Iris pigment epithelial cell (primary cell): ENCODE measurements at places on chromosomes 4 and X.

DNA sequence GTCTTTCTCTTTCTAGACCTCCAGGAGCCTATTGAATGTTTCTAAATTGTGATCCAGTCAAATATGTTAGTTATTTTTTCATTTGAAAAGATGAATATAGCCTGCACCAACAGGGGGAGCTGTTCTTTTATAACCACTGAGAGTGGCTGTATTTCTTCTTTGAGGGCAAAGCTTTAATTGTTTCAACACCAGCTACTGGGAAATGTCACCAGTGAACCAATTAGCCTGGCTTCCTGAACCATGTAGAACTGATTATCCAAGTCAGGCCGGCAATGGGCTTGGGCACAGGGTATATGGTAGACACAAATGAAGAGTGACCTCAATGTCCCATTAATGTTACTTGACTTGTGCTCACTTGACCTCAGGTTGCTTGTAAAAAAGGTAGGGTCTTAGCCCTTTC lies 4.8 kb upstream of the DAPP1 start:
- DNase-seq: peak; percentile 36

DNA sequence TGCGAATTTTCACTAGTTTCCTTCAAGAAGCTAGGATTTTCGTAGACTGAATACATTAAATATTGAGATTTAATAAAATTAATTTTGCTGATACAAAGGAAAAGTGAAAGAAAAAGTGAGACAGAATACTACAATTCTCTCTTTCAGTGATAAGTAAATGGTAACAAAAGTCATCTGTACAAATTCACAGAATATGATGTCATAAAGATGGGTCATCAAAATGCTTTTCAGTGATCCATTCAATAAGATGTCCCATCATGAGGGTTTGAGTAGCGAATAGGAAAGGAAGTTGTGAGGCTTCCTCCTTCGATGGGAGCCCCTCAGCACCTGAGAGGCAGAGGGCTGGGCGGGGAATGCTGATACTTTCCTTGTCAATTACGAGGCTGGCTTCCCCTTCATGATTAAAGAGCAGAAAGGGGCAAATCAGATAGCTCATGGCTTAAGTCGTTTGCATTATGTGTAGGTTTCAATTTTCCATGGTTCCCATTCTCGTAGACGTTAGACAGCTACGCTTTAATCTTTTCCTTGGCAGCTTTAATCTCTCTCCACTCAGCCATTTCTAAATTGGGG lies 108.8 kb upstream of the SORBS2 start:
- no peak for DNase-seq

DNA sequence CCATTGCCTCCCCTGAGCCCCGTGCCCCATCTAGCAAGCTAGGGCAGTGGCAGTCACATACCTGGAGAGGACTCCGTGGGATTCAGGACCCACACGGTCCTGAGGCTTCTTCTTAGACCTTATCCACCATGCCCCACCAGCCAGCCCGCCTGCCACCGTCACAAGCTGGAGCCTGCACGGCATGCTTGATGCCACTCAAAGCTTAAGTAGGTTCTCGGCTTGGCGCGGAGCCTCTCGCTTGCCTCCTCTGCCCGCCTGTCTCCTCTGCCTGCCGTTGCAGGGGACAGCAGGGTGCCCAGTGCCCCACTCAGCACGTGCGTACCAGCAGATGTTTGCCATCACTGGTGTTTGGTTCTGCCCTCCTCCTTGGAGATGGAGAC lies 14.1 kb downstream of the PSAPL1 start:
- no peak for DNase-seq

GRCh38 chr4:142452161-142452855 lies 393.8 kb downstream of the INPP4B start:
- DNase-seq: peak; percentile 14

- peak; percentile 68 for DNase-seq
Observed at GRCh38 chr4:181860157-181860556, 383.0 kb upstream of the TENM3 start.

DNA sequence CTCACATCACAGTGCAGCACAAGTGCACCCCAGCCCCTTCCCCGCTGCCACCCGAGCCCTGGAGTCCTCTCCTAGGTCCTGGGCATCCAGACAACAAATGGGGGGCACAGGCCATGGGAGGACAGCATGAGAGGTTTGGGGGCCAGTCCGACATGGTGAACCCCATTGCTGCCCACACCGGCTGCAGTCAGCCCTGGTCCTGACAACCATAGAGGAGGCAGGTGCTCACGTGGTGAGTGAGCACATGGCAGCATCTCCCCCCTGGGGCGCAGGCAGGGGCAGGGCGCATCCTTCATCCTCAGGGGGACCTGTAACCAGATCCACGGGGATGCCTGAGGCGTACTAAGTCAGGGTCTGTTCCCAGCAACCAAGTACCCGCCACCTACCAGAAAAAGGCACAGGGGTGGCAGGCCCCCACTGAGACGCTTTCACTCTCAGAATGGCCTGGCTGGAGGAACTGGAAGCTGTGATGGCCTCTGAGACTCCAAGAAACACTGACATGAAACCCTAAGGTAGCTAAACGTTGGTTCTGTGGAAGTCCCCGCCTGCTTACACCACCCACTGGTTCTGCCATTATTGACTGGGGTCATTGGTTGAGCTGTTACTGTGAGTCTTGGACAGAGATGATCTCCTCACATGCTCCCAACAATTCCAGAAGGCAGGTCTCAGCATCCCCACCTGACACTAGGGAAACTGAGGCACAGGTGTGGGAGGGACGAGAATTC lies 6.5 kb downstream of the ZFYVE28 start:
- no peak for DNase-seq

- DNase-seq: no peak
Observed at GRCh38 chr4:146646593-146647325, 8.1 kb downstream of the POU4F2 start.

- DNase-seq: no peak
Observed at GRCh38 chrX:78455901-78456300, 128.5 kb upstream of the CYSLTR1 start.

DNA sequence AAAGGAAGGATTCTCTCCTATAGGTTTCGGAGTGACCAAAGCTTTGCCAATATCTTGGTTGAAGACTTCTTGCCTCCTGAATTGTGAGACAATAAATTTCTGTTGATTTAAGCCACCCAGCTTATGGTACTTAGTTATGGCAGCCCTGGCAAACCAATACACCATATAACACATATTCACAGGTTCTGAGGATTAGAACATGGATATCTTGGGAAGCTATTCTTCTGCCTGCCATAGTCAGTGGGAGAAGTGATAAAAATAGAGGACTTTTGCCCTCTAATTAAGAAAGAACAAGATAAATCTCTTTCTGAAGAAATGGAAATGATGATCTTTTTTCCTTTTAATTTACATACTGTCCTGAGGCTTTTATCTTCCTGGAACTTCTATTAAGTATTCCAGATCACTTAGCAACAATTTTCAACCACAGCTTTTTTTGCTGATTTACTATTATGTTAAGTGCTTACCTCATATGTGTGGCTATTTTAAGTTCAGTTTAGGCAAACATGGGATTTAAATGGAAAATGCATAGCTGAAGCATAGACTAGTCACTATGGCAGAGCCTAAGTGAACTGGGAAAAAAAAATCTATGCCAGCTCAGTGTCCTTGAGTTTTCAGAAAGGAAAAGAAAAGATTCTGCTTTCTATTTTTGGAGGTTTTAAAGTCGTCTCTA lies 381.7 kb downstream of the STPG2 start:
- no peak for DNase-seq
